ENCODE measurements at places on chromosomes 13 and 19.

DNA sequence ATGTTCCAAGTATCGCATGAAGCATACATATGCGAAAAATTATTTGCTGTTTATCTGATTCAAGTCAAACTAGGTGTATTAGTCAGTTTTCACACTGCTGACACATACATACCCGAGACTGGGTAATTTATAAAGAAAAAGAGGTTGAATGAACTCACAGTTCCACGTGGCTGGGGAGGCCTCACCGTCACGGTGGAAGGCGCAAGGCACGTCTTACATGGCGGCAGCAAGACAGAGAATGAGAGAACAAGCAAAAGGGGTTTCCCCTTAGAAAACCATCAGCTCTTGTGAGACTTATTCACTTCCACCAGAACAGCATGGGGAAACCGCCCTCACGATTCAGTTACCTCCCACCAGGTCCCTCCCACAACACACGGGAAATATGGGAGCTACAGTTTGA, 13.0 kb upstream of the PROZ start:
- DNase-seq, result no peak

DNA sequence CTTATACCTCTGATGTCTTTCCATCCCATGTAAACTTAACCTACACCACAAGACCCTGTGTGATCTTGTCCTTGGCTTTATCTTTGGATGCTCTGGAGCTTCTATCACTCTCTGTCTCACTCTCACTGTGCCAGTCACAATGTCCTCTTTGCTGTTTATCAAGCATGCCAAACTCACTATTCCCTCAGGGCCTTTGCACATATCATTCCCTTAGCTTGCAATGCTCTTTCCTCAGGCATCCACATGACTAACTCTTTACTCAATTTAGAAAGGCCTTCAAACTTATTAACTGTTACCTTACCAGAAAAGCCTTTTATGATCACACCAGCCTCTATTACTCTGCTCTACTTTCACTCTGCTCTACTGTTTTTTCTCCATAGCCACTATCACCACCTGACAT, 354.1 kb downstream of the RFC3 start:
- no peak for DNase-seq

DNA sequence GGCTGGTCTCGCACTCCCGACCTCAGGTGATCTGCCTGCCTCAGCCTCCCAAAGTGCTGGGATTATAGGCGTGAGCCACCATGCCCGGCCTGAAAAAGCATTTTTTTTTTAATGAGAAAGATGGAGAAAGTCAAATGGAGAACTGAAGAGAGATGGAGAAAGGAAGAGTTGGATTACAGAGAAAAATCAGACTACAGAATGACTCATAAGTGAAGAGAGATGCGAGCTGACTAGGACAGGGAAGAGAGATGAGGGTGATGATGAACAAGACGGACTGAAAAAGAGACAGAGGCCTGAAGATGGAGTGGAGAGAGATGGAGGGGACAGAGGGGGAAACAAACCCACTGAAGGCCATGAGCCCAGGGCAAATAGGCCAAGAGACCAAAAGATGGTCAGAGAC, 1.5 kb downstream of the DHX34 start:
- DNase-seq, result no peak

DNA sequence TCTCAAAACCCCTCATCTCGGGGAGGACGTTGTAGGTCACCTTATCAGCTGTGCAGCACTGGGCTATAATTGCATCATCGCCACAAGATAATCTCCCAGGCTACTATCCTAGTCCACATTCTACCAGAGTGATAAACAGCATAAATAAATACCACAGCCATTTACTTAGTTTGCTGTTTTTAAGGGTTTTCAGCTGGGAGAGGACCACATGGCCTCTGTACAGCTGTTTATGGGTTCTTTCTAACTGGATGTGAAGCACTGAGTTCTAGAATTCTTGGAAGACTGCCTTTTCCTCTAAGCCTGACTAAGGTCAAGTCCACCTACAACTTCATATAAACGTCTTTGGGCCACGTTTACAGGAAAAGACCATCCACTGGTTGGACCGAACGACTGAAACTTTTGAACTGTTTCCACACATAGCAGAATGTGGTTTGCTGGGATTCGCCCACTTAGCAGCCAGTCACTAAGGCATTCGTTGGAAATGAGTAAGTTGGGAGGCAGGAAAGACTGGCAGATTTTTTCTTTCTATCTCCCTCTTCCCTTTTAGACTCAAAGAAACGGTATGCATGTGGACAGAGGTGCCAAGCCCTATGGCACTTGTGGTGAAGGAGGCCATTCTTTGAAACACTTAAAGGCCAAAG, 752.5 kb upstream of the SGCG start:
- DNase-seq, result no peak
